Foreskin keratinocyte (primary cell): ENCODE measurements at places on chromosomes 11 and 22. TPM values are rescaled to one million over a fixed set of nuclear protein-coding genes. Genes with fewer than 3 reads are reported as not detected.

Gene CD3G
- total RNA-seq, result not detected in 2 replicates

Gene ASCL2
- total RNA-seq, result 0.21 TPM in 1 of 2 replicates, not detected in the other

Gene FAM180B
- not detected in 2 replicates for total RNA-seq

Gene PGA5
- total RNA-seq, result not detected in 2 replicates
